CD4-positive, alpha-beta T cell treated with Interleukin-10 for 1 hour (primary cell): ENCODE measurements at places on chromosomes 4 and X.

GRCh38 chr4:20838476-20838875 lies 138.2 kb downstream of the PACRGL start:
- no peak for DNase-seq

GRCh38 chr4:162985131-162985530 lies 181.6 kb downstream of the NAF1 start:
- no peak for DNase-seq

DNA sequence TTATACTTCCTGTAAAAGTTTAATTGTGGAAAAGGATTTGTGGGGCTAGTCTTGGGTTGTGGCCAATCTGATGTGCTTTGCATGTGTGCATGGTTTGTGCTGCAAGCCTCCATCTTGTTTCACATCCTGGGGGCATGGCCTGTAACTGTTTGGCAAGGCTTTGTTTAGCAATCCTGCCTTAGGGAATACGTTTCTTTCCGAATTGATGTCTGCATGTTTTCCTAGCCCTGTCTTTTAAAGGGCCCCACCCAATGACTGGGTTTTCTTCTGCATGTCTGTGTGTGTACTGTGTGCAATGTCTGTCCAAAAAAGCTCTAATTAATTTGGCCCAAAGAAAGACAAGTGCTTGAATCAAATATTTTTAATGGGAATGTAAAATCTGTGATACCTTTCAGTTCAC lies 74.6 kb upstream of the MID1IP1 start:
- no peak for DNase-seq

- peak; percentile 76 for DNase-seq
These were observed 56.6 kb downstream of the GPR143 start for GRCh38 chrX:9708923-9709553.

DNA sequence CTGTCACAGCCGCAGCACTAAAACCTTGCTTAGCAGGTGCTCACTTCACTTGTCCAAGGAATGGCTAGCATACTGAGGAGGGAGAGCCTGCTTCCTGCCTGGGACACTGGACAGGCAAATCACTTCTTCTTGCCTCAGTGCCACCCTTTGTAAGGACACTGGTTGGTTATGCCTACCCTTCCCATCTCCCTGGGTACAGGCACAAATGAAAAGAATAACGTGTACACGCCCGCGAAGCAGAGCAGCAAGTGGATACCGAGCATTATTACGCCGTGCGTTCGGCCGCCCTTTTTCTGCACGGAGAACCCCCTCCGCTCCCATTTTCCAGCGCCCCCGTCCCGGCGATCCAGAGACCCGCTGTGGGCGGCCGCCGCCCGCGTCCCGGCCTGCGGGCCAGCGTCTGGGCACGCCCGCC lies 338 bp upstream of the KLHL2 start:
- DNase-seq = no peak

DNA sequence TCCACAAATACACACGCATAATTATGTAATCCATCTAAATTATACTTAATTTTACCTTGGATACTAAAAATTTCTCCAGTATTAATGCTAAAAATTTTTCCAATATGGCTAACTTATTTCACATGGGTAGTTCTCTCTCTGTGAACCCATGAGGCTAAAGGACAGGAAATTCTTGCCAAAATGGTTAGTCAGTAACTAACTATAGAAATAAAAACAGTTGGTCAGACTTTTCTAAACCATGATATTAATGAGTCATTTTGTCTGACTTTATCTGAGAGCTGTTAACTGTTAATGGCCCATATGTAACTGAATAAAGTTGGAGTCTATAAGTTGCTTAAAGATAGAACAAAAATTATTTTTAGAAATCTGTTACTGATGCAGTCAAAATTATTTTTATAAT lies 549.4 kb downstream of the TLL1 start:
- DNase-seq = no peak

DNA sequence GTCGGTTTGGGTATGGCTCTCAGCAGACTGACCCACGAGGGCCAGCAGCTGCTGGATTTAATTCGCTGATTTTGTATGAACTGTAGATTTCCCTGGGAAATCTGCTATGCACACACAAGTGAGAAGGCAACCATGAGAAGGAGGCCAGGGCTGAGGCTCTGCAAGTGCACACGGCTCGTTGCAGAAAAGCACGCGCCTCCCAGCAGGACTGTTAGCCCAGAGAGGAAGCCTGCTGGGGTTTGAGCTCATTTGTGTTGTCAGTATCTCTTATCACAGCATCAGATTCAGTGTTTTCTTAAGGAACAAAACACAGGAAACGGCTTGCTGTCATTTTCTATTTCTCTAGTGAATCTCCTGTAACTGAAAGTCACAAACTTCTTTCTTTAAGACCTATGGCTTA lies 296.2 kb upstream of the FAT1 start:
- no peak for DNase-seq

DNA sequence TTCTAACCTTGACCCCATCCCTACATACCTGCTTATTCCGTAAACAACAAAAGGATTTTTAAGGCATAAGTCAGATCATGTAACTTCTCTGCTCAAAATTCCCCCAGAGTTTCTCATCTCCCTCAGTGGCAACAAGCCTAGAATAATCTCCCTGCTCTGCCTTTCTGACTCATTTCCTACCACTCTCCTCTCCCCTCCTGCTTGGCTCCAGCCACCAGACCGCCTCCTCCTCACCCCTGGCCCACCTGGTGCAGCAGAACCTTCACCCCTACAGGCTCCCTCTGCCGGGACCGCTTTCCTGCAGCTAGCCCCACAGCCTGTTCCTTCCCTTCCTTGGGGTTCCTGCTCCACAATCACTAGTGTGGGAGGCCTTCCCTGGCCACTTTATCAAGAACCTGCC lies 32.1 kb downstream of the TSPAN5 start:
- no peak for DNase-seq

DNA sequence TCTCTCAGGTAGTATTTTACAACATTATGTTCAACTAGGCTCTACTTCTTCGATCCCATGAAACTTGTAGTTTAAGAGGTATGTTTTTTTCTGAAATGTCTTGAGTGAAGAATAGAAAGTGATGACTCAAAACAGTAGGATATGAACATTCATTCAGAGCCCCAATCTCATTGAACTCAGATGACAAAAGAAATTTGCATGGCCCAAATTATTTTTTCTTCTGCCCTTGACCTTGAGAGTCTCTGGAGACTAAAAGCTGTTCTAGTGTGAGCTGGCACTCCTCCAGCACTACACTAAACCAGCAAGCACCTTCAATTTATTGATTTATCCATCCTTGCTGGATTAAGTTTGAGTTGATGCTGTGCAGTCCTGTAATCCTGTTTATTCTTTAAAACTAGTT lies 4.0 kb downstream of the DCLK2 start:
- DNase-seq = no peak

GRCh38 chr4:185761352-185762235 lies 50.4 kb downstream of the SORBS2 start:
- no peak for DNase-seq

- DNase-seq = no peak
These were observed 2.6 kb downstream of the SLC9B2 start for GRCh38 chr4:103073792-103074438.

- DNase-seq = no peak
These were observed 43.1 kb upstream of the RPS6KA3 start for GRCh38 chrX:20309806-20310205.

DNA sequence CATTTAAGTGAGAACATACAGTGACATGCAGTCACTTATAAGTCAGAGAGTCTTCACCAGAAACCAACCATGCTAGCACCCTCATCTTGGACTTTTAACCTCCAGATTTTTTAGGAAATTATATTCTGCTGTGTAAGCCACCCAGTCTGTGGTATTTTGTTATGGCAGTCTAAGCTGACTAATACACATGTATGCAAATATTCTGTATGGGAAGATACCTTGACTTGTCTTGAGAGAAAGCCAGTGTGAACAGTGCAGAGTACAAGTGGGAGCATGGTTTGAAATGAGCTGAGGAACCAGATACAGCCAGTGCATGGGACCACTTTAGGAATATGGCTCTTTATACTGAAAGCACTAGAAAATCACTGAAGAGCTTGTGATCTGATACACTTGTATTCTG lies 110.4 kb upstream of the MAP9 start:
- DNase-seq = no peak

- no peak for DNase-seq
These were observed 15.0 kb downstream of the TIMP1 start for GRCh38 chrX:47597222-47597621.

DNA sequence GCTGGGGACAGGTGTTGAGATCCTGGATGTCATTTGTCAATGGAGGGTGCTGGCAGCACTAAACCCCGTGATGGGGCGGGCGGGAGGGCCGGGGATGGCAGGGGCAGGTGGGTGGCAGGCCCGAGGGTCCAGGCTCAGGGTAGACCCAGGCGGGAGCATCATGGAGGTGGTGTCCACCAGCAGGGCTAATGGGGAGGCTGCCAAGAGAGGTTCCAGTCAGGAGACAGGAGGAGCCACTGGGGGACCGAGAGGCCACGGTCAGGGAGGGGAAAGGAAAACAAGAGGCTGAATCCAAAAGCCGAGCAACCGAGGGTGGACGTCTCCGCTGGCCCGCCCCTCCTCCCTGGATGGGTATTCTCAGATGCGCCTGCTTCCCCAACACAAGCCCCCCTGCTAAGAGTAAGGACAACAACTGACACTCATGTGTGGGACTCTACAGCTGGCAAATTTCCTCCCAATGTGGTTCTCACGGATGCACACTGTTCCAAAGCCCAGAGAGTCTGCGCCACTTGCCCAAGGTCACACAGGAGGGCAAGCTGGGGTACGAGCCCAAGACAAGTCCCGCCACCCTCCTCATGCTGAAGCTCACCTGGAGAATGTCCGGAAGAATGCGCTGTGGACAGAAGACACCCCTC lies 132.0 kb downstream of the CPZ start:
- DNase-seq = no peak

DNA sequence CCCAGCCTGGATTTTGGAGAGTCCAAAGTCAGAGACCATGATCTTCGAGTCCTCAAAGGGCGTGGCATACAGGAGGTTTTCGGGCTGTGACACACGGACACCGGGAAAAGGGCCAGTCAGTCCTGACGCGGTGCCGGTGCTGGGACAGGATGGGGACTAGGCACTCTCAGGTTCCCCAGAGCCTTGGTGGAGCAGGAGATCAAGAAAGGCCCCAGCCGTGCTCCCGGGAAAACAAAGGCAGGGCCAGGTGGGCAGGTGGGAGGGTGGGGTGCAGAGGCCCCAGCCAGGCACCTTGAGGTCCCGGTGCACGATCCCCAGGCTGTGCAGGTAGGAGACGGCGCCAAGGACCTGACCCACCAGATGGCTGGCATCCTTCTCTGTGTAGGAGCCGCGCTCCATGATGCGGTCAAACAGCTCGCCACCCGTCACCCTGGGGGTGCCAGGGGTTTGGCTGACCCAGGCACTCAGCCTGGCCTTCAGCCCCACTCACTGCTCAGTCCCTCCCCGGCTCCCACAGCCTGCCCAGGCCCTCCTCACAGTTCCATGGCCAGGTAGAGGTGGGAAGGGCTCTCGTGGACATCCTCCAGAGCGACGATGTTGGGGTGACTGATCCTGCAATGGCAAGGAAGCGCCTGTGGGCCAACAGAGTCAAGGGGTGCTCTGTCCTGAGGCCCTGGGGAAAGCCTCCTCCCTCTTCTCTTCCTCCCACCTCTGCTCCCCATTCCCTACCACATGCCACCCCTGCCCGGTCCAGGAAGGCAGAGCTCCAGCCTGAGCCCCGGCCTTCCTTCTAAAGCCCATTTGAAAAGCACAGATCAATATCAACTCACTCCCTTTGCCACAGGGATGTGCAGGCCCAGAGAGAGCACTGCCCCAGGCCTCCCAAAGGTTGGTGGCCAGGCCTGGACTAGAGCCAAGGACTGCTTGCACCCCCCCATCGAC lies 1.8 kb downstream of the PNCK start:
- no peak for DNase-seq

GRCh38 chr4:176833400-176834175 lies 40.9 kb upstream of the VEGFC start:
- DNase-seq = no peak

- no peak for DNase-seq
These were observed 211.7 kb upstream of the AGTR2 start for GRCh38 chrX:115958687-115959359.

DNA sequence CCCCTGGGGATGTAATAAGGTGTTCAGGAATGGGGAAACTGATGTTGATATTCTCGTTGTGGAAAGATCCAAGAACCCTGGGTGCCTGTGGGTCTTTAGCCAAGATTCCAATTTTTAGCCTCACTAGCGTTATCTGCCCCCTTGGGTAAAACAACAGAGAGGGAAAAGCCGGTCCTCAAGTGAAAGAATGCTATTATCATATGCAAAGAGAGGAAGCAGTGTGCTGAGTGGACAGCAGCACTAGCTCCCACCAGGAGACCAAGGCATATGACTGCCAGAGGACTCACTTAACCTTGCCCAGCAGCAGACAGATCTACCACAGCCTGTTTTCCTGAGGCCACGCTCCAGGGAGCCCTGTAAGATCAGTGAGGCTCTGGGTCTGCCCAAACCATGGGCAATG lies 257.9 kb upstream of the CPEB2 start:
- no peak for DNase-seq

- no peak for DNase-seq
These were observed 10.9 kb upstream of the MSX1 start for GRCh38 chr4:4848540-4848939.

- DNase-seq = no peak
These were observed 267.1 kb downstream of the ARHGAP24 start for GRCh38 chr4:85741921-85742591.

GRCh38 chr4:167613381-167613780 lies 379.1 kb upstream of the SPOCK3 start:
- DNase-seq = no peak

DNA sequence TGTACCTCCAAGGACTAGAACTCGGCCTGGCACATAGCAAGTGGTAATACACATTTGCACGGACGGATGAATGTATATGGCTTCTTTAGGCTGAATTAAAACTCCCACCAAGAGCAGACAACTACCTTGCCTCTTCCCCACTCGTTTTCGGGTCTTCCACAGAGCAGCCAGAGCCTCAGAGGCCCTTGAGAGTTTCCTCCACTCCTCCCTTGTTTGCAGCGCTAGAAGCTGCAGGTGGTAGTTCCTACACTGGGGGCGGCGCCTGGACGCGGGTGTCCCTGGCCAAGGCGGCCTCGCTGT lies 10.2 kb upstream of the INTU start:
- DNase-seq = no peak

DNA sequence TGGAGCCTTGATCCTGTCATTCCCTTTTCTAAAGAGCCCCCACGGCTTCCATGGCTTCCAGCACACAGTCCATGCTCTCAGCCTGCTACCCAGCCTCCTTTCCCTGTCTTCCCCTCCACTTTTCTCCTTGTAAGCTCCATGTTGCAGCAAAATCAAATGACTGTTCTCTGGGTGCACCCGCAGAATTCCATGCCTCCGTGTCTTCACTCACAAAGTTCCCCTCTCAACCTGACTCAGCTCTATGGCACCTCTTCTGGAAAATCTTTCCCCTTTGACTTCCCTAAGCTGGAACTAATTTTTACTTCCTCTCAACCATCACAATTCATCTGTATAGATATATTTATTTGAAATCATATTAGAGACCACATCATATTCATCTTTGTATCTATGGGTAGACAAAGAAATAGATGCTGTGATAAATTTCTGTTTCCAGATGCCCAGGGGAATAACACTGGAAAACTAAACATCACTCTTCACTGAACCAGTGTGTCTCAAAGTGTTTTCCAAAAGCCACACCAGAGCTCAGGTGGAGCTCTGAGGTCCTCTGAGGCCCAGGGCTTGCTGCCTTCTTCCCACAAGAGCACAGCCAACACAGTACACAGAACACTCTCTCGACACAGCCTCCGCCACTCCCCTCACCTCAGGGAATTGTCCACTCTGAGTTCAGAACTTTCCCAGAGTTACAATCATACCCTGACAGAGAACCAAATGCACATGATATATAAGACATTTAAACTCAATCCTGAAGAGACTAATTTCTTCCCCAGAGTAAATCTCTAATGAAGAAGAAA lies 3.3 kb downstream of the SETD7 start:
- no peak for DNase-seq

- no peak for DNase-seq
These were observed 145.7 kb downstream of the AMMECR1 start for GRCh38 chrX:110172215-110172614.
